Esophagus squamous epithelium (tissue), 5 donors: ENCODE measurements at places on chromosomes 11 and 22.

GRCh38 chr22:47166446-47167016, 404.1 kb downstream of the TBC1D22A start:
- no peak for DNase-seq

DNA sequence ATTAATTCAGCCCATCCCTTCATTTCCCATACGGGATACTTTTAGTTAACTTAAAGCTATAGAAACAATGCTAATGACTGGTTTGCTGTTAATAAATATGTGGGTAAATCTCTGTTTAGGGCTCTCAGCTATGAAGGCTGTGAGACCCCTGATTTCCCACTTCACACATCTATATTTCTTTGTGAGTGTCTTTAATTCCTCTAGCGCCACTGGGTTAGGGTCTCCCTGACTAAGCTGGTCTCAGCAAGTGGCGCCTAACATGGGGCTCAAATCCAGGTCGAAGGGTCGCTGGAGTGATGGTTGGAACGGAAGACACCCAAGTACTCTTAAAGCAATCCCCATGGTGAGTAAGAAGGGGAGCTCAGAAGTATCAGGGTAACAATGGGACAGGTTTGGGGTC, 14.4 kb upstream of the OOSP1 start:
- DNase-seq: no peak

DNA sequence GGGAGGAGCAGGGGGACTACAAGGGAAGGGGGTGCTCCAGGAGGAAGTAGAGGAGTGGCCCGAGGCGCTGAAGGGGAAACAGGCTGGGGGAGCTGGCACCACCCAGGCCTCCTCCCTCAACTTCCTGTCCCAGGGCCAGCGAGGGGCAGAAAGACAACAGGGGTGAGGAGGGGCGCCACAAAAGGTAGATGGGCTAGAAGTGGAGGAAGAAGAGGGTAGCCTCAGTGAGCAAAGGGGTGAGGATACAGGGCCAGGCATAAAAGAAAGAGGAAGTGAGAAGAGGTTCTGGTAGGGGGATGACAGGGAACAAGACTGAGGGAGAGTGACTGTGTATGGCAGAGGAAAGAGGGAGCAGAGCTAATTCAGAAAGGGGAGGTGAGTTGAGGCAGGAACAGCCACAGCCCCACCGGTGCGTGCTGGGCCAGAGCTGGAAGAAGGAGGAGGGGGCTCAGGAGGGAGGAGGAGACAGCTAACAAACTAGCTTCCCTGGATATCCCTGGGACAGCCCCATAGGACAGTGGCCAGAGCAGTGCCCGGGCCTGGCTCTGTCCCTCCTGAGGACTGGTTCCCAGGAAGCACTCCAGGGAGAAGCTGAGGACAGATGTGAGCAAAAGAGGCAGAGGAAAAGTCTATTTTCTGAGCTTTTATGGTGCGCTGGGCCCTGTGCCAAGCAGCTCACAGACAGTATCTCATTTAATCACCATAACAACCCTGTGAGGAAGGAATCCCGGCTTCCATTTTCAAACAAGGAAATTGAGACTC, 8.5 kb downstream of the DCHS1 start:
- no peak for DNase-seq

- DNase-seq: no peak
Measured at GRCh38 chr11:93194673-93195291, 3.0 kb downstream of the SLC36A4 start.

- DNase-seq: no peak
Measured at GRCh38 chr11:101812546-101812945, 102.3 kb upstream of the CEP126 start.

- DNase-seq: no peak
Measured at GRCh38 chr11:60018058-60018457, 1.1 kb downstream of the OOSP4B start.

- no peak for DNase-seq
Measured at GRCh38 chr11:128718064-128718463, 24.2 kb downstream of the FLI1 start.

GRCh38 chr22:42289671-42290541, 19.5 kb upstream of the TCF20 start:
- no peak for DNase-seq

DNA sequence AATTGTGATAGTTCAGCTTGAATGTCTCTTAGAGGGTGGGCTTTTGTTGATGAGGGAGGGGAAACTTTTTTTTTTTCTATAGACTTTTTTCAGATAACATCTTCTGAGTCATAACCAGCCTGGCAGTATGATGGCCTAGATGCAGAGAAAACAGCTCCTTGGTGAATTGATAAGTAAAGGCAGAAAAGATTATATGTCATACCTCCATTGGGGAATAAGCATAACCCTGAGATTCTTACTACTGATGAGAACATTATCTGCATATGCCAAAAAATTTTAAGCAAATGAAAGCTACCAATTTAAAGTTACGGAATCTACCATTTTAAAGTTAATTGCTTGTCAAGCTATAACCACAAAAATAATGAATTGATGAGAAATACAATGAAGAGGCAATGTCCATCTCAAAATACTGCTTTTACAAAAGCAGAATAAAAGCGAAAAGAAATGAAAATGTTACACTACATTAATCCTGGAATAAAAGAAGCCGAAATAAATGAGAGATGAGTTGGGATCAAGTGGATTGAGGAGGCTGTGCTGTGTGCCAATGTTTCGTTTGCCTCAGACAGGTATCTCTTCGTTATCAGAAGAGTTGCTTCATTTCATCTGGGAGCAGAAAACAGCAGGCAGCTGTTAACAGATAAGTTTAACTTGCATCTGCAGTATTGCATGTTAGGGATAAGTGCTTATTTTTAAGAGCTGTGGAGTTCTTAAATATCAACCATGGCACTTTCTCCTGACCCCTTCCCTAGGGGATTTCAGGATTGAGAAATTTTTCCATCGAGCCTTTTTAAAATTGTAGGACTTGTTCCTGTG, 3.9 kb downstream of the MALAT1 start:
- DNase-seq: no peak

DNA sequence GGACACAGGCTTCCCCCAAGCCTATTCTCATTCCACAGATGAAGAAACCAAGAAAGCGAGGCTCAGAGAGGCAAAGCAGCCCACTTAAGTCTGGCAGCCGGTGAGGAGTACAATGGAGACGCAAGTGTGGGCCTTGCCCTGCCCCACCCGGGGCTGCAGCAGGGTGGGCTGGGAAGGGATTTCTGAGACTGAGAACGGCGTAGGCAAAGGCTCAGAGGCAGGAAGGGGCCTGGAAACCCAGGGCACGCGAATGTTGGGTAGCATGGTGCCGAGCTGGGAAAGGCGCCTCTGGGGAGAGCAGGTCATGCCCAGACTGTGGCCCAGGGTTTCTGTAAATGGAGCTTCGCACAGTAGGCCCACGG, 47.5 kb upstream of the SHISAL1 start:
- no peak for DNase-seq

GRCh38 chr11:122154994-122155393, 39.0 kb upstream of the BLID start:
- DNase-seq: no peak

DNA sequence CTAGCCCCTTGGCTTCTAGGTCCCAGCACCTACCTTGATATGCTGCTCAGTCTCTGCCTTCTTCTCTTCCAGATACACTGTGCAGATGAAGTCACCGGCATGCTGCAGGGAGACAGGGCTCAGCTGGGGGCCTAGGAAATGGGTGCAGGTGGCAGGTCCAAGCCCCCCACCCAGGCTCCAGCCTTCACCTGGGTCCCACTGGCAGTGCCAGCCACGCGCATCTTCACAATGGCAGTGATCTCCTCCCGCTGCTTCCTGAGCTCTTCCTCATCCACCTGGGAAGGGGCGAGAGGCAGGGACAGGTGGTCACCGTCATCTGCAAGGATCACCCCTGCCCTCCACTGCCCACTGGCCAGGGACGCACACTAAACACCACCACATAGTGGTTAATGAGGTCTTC, 21.1 kb upstream of the PDE2A start:
- no peak for DNase-seq

DNA sequence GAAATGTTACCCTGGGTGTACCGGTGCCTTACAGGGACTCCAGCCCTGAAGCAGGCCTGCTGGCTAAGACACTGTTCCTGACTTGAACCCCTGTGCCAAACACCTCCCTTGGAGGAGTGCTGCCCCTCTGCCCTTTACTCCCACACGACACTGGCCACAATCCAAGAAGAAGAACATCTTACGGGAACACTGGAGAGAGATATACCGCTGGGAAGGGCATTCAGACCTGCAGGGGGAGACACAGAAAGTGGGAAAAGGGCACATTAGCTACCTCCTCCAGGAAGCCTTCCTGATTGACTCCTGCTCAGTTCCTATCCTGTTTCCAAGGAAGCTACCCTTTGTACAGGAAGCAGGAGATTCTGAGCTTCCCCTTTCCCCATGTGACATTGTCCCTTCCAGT, 18.7 kb downstream of the TMPRSS13 start:
- no peak for DNase-seq

DNA sequence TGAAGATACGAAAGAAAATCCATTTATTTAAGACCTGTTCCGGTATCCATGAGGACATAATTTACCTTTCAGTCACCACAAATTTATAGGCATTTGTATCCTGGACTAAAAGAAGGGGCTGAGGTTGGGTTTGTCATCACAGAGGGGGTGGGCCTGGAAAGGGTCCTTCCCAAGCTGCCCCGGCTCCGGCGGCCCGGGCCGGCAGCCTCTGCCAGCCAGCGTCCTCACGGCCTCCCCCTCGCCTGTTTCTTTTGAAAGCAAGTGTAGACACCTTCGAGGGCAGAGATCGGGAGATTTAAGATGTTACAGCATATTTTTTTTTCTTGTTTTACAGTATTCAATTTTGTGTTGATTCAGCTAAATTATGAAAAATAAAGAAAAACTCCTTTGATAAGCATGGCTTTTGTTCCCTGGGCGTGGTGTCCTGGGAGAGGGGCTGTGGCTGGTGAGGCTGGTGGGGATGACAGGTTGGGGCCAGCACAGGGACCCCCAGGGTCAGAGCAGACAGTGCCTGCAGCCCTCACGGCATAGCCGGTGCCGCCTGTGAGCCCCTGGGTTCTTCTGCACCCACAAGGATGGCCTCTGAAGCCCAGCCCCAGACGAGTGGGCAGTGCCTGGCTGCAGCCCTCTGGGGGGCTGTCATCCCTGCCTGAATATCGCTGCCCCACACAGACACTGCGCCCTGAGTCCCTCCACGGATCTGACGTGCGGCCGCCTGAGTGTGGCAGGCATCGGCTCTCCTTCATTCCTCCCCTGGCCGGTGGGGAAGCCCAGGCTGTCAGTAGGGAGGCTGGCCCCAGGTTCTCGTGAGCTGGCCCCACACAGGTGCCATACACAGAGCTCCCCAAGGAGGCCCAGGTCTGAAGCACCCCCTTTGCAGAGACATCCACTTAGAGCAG, 1075.9 kb downstream of the BRD1 start:
- DNase-seq: no peak

DNA sequence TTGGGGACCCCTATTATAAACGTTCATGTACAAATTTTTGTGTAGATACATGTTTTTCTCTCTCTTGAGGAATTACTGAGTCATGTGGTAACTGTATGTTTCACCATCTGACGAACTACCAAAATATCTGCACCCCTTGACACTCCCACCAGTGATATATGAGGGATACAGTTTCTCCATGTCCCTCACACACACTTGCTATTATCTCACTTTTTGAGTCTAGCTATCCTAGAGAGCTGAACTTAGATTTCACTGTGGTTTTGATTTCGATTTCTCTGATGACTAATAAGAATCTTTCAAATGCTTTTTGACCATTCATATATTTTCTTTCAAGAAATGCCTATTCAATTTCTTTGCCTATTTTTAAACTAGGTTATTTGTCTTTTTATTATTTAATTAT, 200.2 kb downstream of the PGR start:
- no peak for DNase-seq

DNA sequence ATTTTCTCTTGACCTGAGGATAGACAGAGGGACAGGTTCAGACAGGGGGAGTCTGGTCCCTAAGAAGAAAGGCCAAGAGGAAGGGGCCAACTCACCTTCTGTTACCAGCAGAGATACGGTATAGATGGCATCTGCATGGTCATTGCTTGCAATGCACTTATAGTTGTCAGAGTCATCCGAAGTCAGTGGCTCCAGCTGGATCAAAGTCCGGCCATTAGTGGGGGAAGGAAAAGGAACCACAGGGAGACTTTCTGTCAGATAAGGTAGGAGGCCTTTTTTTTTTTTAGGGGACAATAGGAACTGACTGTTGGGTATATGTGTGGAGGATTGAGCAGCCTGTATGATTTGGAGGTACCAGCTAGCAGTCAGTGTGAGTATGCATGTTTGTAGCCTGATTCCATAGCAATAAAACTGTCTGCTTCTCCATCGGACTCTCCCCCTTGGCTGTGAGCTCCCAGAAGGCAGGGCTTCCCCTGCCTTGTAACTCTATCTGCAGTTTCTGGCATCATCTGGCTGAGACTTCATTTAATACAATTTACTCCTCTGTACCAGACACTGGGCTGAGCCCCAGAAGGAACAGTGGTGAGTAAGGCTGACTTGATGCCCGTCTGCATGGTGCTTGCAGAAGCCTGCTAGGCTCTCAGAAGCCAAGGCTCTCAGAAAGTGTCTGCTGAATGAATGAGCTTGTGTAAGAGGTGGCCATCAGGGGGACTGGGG, 5.7 kb downstream of the IGSF22 start:
- DNase-seq: no peak

GRCh38 chr22:18013947-18014346, 10.4 kb downstream of the MICAL3 start:
- DNase-seq: no peak

DNA sequence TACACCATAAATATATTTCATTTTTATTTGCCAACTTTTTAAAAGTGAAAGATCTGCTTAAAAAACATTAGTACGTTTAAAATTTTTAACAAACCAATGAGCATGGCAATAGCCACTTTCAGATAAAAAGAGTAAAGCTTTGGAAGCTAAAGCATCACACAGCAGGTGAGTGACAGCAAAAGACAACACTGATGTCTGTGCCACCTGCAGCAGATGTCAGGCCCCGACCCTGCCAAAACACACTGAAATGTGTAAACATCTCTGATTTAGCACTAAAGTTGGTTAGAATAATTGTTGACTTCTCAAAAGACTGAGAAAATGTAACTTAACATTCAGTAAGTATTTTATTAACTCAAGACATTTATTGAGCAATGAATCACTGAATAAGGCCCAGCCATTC, 232.9 kb downstream of the DLG2 start:
- DNase-seq: no peak

DNA sequence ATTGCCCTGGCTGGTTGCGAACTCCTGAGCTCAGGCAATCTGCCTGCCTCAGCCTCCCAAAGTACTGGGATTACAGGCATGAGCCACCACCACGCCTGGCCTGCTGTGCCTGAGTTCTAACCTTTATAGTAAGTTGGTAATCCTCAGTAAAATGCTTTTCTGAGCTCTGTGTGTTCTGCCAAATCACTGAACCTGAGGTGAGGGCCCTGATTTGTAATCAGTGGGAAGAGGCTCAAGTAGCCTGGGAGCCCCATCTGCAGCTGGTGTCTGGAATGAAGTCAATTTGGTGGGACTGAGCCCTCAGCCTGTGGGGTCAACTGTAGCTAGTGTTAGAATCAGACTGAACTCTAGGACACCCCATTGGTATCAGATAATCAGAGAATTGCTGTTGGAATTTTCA, 72.6 kb upstream of the PARVG start:
- no peak for DNase-seq

DNA sequence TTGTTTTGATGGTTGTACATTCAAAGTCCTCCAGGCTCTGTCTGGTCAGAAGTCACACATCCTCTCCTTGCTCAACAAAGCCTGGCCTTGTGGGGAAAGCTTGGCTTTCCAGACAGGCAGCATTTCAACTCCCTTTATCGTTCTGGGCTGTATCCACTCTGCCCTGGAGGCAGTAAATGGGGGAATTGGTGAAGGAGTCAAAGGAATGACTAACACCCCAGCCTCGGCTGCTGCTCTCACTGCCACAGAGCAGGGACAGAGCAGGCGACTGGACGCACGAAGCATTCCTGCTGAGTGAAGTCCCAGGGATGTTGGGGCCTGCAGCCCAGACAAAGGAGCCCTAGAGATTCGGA, 52.8 kb downstream of the WNT11 start:
- no peak for DNase-seq

GRCh38 chr11:107655602-107656001, 56.3 kb downstream of the SLN start:
- no peak for DNase-seq
